HEK293T (cell line): ENCODE measurements at places on chromosomes 7 and 10.

DNA sequence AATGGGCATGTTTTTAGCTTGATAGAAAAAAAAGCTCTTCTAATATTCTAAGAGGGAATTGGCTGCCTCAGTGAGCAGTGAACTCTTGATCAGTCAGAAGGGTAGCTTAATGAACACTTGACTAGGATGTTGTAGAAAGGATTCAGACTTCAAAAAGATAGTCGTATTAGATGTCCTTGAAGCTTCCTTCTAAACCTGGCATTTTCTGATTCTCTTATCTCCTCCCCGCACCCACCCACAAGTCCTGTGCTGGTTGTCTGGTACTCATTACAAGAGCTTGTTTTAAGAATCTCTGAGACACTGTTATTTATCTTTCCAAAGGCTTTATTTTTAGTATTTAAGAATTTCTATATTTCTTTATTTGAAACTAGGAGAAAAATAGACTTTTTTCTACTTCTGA lies 7.4 kb upstream of the SMIM30 start:
- no peak for DNase-seq

GRCh38 chr7:120110169-120110568 lies 162.8 kb upstream of the KCND2 start:
- DNase-seq, result no peak

- no peak for DNase-seq
Measured at GRCh38 chr7:94042381-94042780, 38.2 kb upstream of the BET1 start.

GRCh38 chr10:15813415-15813814 lies 46.9 kb downstream of the MINDY3 start:
- no peak for DNase-seq

DNA sequence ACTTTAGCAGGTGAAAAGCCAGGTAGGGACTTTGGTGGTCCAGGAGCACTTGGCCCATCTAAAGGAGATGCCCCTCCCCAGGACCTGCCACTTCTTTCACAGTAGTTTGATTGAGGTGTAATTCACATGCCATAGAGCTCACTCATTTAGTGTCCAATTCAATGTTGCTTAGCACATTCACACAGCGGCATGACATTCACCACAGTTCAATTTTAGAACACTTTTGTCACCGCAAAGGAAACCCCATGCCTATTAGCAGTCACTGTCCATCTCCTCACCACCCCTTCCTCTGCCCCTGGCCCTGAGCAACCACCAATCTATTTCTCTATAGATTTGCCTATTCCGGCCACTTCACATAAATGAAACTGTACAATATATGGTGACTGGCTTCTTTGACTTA lies 211.6 kb upstream of the ZMIZ1 start:
- no peak for DNase-seq

- no peak for DNase-seq
Measured at GRCh38 chr10:117956972-117957371, 89.8 kb downstream of the RAB11FIP2 start.

DNA sequence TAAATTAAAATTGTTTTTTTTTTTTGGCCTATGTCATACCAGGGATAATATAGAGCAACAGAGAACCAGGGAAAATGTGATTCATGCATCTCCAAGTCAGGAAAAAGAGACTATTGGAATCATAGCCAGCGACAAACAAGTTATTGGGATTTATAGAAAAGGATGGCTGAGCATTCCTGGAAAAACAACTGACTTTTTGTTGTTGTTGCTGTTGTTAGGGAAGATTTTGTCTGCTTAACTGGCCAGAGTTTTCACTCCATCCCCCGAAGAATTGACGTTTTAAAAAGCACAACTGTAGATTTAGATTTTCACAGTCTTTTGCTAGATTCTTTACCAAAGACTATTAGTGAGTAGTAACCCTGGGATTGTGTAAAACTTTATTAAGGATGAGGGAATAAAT lies 112.4 kb downstream of the TBXAS1 start:
- no peak for DNase-seq

GRCh38 chr7:111198255-111198654 lies 107.3 kb downstream of the LRRN3 start:
- peak; percentile 8 for DNase-seq

- DNase-seq, result no peak
Measured at GRCh38 chr10:79184145-79184625, 115.4 kb downstream of the ZMIZ1 start.
